Suppressor macrophage treated with lipopolysaccharide for 1 hour (primary cell): ENCODE measurements at places on chromosomes 6 and 20.

DNA sequence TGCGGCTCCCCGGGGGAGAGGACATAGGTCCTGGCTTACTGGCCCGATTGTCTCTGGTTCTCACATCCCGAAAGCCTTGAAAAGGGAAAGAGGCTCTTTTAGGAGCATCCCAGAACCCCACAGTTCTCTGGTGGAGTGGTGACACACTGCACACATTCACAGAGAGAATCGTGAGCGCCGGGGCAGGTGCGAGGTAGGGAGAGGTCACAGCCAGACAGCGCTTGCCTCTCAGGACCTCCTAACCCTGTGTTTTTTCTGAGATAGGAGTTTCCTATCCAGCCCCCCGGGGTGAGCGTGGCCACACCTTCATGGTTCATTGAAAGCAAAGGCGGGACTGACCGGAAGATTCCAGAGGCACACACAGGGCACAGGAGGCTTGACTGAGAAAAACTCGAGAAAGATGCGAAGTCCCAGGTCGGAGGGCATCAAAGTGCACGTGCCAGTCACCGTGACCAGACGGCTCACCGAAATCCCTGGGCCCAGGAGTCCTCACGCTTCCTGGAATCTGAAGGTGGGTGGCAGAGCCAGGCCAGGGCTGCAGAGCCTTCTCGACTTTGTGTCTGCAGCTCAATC lies 46.5 kb upstream of the FRMD1 start:
- no peak for DNase-seq

DNA sequence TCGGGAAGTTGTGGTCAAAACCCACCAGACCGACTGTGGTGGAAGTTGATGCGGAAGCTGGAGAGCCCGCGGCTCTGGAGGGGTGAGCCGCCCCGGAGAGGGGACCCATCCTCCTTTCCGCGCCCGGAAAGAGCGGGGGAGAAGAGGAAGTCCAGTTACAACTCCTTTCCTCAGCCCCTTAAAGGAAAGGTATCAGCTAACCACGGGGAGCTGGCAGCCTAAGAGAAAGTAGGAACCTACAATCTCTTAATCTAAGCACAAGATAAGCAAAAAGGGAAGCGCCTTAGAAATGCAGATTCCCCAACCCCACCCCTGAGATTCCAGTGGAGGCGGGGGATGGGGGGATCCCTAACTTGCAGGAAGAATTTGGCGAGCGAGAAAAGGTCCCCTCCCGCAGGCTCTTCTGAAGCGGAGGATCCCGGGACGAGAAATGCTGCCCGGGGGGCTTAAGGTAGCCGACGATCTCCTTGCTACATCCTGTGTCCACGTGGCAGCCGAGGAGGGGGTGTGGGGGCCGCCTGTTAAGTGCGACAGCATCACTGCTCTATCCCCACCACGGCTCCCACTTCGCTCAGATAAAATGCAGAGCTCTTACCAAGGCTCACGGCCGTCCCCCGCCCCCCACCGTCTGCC lies 87.5 kb downstream of the ZFP64 start:
- DNase-seq: peak; percentile 27

GRCh38 chr6:45419571-45420082 lies 41.9 kb upstream of the SUPT3H start:
- DNase-seq: peak; percentile 75

GRCh38 chr20:56328861-56329260 lies 29.9 kb upstream of the FAM210B start:
- peak; percentile 29 for DNase-seq

GRCh38 chr6:152360034-152360433 lies 277.1 kb downstream of the SYNE1 start:
- no peak for DNase-seq

DNA sequence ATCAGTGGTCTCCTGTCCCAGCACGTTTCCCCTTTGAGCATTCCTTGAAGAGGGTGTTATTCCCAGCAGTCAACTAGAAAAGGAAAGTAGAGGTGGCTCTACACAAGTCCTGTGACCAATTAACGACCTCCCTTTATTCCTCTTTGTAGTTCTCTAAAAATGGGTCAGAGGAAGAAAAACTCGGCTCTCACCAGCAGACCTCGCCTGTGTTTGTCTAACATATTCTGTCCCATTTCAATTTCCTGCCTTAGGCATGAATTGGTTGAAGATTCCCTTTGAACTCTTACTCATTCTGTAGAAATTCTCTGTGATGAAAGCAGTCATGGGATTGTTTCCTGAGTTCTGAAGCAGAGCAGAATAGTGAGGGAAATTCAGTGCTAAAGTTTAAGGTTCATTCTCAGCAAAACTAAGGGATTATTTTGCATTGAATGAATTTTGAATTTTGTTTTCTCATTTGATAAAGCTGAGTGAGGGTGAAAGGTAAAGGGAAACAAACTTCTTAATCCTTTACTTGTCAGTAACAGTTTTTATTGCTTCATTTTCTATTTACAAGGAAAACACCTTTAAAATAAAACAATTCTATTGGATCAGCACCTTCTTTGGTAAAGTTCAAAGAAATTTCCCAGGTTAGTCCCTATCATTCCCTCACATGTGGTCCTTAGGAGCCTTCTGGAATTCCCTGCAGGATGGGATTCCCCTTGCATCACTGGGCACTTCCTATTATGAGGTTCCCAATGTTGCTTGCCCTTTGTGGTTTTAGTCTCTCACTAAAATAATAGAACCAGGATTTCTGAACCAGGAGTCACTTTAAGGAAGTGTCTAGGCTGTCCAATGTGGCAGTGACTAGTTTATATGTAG lies 105.8 kb downstream of the SLX4IP start:
- peak; percentile 97 for DNase-seq

- peak; percentile 51 for DNase-seq
Measured at GRCh38 chr6:33091957-33092356, 16.2 kb downstream of the HLA-DPB1 start.

DNA sequence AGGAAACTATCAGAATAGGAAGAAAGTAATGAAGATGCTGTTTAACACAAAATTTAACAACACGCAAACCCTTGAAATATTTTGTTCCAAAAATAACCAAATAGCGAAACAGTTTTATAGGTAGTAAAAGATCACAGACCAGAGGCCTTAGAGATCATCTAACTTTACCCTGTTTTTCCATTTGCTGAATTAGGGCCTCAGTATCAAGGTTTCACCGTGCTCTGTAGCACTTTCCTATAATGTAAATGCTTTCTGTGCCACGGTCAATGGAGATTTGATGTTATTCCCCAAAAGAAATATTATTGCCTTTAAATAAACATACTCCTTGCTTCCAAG lies 23.7 kb downstream of the EPB41L2 start:
- DNase-seq: no peak

- DNase-seq: no peak
Measured at GRCh38 chr6:159753081-159753872, 8.6 kb upstream of the ACAT2 start.

DNA sequence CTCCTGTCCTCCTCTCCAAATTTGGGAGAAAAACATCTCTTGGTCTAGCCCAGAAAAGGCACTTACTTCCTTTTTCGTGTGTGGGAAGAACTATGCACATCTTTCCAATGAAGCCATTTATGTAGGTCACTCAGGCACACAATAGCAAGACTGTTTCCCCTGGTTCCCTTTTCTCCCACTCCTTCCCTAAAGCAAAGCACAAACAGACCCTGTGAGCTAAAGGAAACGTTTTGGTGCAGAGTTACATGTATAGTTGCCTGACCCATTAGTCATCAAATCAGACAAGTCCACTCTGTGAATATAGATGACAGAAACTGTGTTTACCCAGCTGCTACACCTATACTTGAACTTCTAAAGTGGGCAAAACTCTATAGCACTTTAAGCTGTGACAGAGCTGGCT lies 474.6 kb downstream of the COL12A1 start:
- peak; percentile 20 for DNase-seq

DNA sequence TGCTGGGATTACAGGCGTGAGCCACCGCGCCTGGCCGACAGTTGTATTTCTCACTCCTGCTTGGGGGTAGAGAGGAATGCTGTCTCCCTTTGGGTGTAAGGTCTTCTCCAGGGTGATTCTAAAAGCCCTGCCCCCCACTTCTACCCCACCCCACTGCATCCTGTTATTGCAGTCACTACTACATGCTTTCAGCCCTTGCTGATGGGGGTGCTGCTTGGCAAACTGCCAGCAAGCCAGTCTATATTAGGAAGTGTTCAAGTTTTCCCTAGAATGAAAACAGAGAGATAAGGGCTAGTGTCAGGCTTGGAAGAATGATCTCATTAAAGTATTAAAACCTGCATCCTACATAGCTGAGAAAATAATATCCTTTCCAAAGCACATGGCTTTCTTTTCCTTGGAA lies 31.3 kb downstream of the TTI1 start:
- no peak for DNase-seq

- DNase-seq: no peak
Measured at GRCh38 chr6:78854546-78854945, 12.8 kb upstream of the IRAK1BP1 start.

- DNase-seq: no peak
Measured at GRCh38 chr20:44585057-44585963, 2.9 kb downstream of the PKIG start.

- DNase-seq: no peak
Measured at GRCh38 chr6:169489563-169490245, 212.1 kb downstream of the WDR27 start.

- DNase-seq: peak; percentile 0
Measured at GRCh38 chr6:76026101-76026500, 46.4 kb downstream of the IMPG1 start.

DNA sequence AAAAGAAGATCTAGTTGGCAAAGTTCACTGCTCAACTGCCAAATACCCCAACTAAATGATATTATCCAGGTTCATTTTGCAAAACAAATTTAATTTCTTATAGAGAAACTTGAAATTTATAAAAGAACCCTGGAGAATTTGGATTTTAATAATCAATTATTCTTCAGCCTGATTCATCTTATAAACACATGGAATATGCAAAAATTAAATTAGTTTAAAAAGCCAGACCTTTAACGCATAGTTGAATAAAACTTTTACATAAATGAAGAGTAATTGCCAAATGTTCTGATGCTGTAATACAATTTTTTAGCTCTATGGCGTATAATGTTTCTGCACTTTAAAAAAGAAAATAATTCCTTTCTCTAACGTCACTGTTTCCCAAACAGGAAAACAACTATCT lies 33.2 kb upstream of the ANKRD60 start:
- no peak for DNase-seq

DNA sequence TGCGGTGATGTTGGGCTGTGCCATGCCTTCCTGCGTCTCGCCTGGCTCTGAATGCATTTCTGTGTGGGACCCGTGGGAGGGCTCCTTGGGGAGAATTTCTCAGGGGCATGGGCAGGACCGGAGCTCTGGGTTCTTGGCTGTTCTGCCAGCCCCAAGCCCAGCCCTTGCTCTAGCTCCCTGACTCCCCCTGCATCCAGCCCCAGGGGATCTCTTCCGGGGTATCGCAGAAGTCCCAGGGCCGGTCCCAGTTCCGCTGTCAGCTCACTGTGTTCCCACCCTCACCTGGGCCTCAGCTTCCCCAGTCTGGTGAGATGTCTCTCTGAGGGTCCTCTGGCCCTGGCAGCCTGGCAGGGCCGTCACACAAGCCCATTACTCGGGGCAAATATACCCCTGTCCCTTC lies 20.5 kb downstream of the SPDEF start:
- no peak for DNase-seq
